H54 (cell line): ENCODE measurements at places on chromosomes 5 and 9.
A peak's percentile ranks its signal among the peaks of the same experiment; 100 is the strongest.

DNA sequence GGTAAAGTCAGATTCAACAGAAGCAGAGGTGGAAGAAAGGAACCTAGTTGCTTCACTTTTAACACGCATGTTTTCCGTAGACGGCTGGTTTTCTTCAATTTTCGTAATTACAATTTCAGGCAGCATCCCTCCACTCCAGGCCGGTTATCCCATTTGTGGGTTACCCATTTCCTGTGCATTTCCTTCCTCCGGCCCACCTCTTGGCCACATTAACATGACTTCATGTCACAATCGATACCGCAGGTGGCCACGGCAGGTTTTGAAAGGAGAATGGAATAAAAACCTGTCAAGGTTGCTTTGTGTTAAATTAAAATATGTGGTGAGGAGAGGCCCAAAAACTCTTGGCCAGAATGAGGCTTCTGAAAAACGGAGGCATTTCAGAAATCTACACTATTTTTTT, 130.2 kb downstream of the PCSK5 start:
- no peak for DNase-seq

DNA sequence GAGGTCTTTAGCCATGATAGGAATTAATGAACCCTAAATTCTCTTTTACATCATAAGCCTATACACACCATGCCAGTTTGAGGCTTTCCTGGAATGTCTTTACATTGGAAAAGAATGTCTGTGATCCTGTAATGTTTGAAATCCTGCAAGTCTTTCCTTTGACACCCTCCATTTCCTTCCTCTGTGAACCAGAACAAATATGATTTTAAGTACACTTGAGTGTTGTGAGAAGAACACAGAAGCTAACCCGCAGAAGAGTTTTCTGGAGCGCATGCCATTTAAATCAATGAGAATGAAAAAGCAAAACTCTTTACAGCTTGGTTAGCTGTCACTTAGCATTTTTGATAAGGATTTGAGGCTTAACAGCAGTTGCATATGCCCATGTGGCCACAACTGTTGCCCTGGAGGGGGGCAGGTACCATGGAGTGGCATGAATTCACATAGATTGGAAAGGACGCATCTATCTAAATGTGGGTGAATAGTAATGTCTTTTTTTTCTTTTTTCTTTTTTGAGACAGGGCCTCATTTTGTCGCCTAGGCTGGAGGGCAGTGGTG, 372.6 kb downstream of the KDM4C start:
- no peak for DNase-seq

GRCh38 chr9:12920437-12920836, 145.6 kb downstream of the LURAP1L start:
- DNase-seq: no peak

DNA sequence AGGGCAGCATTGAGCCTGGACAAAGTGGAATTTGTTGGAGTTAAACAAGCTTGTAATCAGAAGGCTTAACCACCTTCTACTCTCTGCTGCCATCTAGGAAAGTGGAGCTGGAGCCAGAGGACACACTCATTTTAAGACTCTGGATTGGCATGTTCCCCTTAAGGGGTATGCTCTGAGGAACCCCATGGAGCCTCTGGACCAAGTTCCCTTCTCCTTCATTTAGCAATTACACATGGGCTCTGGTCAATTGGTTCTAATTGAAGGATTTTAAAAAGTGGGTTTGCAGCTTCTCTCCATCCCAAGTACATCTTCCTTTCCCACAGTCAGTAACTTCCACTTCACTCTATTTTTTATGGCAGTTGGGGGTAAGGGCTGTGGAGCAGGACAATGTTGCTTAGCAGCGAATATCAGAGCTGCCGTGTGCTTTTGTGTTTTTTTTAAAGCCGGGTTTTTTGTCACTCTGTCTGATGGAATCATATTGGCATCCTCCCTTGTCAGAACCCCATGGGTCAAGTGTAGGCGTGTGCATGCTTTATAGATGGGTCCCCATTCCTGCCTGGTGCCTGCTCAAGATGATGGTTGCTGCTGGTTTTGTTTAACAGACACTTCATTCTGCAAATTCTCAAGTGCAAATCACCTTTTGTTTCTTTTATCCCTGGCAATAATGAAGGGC, 330.7 kb upstream of the ADAMTSL1 start:
- no peak for DNase-seq

DNA sequence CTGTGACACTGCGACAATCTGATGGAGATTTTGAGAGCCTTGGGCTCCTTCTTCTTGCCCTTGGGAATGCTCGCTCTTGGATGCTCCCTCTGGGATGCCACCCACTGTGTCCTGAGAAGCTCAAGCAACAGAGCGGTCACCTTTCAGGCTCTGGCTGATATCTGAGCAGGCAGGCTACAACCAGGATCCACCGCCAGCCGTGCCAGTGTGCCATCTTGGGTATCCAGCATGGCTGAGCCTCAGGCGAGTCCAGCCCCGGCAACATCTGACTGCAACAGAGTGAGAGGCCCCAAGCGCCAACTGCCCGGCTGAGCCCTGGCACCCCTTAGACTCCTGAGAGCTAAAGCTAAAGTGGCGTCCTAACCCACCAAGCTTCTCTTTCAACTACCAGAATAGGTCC, 202.1 kb downstream of the IRX2 start:
- DNase-seq: no peak

- peak; percentile 6 for DNase-seq
Measured at GRCh38 chr5:40046792-40047191, 622.0 kb upstream of the DAB2 start.

DNA sequence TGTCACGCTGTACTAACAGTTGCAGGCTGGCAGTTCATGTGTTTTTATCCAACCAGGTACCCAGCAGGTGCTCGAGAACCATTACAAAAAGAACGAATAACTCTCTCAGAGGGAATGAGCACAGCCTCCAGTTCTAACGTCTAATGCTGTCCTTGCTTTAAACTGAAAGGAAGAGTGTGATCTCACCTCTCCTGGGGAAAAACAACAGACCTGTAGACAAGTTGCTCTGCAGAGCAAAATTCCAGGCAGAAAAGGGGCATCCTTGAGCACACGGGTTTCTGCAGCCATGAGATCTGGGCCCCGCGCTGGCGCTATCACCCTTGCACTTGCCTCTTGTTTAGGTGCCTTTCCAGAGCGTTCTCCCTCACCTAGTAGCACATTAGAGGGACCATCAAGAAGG, 92.5 kb upstream of the DNAH5 start:
- DNase-seq: no peak

- no peak for DNase-seq
Measured at GRCh38 chr5:37799865-37800421, 39.9 kb downstream of the GDNF start.

- no peak for DNase-seq
Measured at GRCh38 chr9:84072621-84073180, 92.1 kb downstream of the RMI1 start.

- DNase-seq: no peak
Measured at GRCh38 chr5:101811466-101811865, 484.6 kb downstream of the SLCO4C1 start.

GRCh38 chr5:128596071-128596470, 58.0 kb upstream of the FBN2 start:
- no peak for DNase-seq

- no peak for DNase-seq
Measured at GRCh38 chr5:136682986-136683385, 317.6 kb upstream of the TRPC7 start.

- DNase-seq: no peak
Measured at GRCh38 chr5:58898538-58898937, 315.7 kb downstream of the RAB3C start.

DNA sequence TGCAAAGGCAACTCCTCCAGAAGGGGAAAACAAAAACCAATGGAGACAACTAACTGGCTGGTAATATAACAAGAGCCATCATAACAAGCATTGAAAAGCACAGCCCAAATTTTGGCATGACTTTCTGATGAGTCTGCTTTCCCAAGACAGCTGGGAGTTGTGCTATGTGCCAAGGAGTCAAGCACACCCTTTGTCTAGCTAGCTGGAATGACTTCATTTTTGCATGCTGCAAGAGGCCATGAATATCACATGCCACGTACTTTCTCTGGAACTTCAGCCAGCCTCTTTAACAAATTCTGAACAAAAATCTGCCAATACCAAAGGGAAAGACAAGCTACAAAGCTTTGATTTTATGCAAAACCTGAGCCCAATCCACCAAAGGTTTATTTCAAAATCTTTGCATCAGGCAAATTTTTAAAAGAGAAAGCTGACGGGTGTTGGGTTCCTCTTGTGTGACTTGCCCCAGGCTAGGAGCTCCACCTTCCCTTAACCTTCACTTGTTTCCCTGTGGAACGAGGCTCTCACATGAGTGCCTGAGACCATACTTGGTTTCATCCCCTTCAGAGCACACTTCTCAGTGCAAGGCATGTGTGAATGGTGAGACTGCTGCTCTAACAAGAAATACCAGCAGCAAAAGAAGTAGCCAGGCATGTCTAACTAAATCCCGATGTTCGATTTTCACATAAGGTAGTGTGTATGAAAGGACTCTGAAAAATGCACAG, 47.3 kb downstream of the S1PR3 start:
- peak; percentile 68 for DNase-seq

DNA sequence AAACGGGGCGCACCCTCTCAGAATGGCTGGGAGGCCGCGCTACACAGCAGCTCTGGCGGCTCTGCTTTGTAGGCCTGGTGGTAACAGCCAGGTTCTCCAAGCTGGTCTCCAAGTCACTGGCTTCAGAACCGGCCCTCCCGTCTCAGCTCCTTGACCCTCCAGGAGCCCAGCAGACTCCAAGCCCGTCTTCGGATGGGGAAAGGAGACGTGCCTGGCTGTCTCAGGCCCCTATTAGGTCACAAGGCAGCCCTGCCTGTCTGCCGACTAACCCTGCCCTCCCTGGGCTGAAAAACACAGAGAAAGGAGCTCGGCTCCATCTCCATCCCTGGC, 2.2 kb downstream of the ASB6 start:
- DNase-seq: no peak

DNA sequence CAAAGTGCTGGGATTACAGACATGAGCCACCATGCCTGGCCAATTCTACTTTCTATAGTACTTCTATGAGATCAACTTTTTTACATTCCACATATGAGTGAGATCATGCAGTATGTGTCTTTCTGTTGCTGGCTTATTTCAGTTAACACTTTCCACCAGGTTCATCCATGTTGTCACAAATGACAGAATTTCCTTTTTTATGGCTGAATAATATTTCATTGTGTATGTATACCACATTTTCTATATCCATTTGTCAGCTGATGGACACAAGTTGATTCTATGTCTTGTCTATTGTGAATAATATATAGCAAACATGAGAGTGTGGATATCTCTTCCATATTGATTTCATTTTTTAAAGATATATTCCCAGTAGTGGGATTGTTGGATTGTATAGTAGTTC, 17.2 kb downstream of the NLN start:
- no peak for DNase-seq

DNA sequence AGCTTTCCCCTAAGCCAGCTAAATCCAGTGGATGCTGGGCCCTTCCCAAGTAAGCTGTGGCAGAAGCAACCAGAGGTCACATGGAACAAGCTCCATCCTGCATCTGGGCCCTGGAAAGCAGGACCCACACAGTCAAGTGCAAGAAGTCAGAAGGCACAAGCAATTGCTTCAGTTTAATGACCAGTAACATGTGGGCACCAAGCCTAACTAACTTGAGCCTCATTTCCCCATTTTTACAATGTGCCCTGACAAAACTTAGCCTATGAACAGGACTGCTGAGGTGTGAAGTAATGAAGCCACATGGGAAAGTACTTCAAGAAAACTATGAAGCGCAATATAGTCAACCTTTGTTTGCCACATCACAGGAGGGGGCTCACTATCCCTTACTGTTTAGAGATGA, 90.5 kb downstream of the TLE1 start:
- DNase-seq: no peak

DNA sequence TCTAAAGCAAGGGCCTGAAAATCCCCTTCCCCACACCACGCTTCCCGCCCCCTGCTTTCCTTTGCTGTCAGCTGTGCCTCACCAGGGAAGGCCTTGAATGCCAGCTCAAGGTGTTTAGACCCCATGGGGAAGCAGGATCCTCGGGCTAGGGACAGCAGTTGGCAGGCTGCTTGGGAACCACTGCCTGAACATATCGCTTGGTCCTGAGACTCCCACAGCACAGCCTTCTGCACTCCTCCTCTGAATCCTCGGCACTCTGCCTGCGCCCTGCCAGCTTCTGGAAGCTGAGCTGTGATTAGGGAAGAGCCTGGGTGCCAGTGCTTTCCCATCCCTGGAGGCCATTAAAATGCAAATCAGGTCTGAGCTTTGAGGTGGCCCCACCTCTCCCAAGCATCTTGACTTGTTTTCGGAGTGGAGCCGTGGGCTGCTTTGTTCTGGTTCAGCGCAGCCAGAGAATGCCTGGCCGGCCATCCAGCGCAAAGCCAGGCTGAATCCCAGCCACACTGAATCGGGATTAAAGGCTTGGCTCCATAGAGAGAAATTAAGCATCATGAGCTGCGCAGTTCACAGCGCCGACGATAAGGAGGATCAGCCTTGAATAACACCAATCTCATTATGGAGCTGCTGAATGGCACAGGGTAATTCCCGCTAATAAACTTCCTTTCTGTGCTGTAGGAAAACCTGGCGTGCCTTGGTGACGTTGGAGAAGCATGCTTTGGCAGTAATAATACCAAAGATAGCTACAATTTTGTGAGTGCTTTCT, 40.0 kb downstream of the AMBP start:
- DNase-seq: no peak

DNA sequence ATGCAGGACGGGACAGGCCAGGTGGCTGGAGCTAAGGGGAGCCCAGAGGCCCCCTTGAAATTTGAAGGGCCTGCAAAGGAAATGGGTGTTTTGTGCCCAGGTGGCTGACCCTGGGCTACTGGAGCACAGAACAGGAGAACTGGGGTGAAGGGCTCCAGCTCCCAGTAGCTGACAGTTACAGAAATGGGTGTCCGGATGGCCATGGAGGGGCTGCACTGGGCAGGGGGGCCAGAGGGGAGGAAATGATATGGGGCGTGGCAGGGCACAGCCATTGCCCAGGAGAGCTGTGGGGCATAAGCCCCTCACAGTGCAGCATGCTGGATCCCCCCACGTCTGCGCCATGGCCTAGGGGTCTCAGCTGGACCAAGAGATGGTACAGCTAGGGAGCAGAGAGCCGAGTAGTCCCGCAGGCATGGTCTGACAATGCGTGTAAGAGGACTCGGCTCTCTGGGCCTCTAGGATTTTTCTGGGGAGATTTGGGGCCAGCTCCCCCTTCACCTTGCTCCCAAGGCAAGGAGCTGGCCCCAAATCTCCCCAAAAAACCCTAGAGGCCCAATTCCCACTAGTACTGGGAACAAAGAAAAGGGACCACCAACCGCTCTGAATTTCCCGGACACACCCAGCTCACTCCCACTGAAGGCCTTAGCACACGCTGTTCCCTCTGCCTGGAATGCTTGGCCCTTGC, 7.9 kb upstream of the CARD19 start:
- DNase-seq: no peak

DNA sequence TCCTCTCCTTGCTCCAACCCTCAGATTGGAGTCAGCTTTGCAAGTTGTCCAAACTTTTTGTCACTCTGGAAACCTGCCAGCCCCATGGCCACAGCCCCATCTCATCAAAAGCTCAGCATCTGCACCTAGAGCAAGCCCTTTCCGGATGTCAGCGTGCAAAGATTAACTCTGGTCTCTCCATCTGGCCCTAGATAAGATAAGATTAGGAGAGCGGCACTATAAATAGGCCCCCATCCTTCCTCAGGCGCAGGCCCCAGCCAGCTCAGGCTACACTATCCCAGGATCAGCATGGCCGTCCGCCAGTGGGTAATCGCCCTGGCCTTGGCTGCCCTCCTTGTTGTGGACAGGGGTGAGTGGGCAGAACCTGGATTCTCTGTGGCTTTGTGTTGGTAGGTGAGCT, at the start of gene SPINK4:
TSS of gene SPINK4 (plus strand) at position 247 of the 400 bp plus-strand sequence. CDS start at position 289, 42 bp downstream.
- no peak for DNase-seq
